ENCODE measurements at places on chromosomes 4 and X.

DNA sequence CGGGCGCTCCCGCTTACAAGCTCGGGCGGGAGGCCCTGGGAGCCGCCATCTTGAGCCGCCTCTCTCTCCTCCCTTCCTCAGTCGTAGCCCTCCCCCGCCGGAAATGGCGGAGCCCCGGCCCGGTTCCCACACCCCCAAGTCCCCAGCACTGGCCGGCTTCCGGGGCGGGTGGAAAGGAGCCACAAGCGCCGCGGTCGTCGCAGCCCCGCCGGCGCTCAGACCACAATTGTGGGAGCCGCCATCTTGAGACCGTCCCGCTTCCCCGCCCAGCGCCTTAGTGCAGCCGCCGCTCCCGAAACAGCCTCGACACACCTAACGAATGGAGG is 531 bp downstream of the HCFC1 start:
- DNase-seq = peak; percentile 33

GRCh38 chr4:15986907-15987306 is 23.9 kb upstream of the FGFBP2 start:
- DNase-seq = no peak

GRCh38 chrX:69228732-69229131 is 63.5 kb upstream of the PJA1 start:
- no peak for DNase-seq

DNA sequence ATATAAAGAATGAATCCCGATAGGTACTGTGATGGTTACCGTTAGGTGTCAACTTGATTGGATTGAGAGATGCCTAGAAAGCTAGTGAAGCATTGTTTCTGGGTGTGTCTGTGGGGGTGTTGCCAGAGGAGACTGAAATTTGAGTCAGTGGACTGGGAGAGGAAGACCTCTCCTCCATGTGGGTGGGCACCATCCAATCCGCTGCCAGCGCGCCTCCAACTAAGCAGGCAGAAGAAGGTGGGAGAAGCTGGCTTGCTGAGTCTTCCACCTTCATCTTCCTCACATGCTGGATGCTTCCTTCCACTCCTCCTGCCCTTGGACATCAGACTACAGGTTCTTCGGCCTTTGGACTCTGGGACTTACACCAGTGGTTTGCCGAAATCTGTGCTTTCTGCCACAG is 40.1 kb downstream of the WFS1 start:
- DNase-seq = no peak

DNA sequence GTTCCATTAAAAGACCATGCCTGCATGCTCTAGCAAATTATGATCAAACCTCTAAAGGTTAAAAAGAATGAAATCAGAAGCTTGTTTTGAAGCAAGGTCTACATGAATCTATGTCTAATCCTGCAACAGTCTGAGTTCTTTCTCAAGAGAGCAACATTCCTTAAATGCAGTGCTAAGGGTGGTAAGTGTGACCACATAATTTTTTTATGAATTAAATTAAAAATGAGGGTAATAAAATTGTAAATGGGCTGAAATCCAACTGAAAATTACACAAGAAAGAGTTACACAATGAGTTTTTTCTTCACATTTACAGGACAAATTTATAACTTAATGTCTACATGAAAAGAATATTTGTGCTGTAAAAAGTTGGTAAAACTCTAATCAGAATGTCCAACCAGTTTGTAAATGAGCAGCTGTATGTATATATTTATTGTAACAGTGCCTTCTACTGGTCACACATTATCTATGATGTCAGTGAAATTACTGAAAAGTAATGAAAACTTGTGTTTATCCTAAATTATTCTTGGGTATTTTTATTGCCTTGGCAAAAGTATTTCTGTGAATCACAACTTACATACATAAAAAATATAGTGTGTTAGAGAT is 336.3 kb upstream of the PITX2 start:
- DNase-seq = no peak

GRCh38 chr4:77450006-77450405 is 155.6 kb upstream of the CXCL13 start:
- no peak for DNase-seq

DNA sequence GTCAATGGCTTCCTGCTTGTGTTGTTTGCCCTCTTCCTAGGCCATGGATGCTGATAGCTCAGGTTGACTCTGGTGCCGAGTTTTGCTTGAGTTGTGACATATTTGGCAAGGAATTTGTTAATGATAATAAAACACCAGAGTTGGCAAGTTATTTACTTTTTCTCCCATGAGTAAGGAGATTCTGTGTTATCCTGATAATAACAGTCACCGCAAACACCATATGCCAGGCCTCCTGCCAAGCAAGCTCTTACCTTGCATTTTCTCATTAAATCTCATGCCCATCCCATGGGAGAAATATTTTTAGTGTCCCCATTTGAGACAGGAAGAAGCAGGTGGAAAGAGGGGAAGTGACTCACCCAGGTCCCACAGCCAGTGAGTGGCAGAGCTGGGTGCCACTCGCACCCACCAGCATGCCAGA is 67.4 kb upstream of the CLCN4 start:
- no peak for DNase-seq

- DNase-seq = no peak
Observed at GRCh38 chr4:67891645-67892044, 7.8 kb upstream of the TMPRSS11D start.

DNA sequence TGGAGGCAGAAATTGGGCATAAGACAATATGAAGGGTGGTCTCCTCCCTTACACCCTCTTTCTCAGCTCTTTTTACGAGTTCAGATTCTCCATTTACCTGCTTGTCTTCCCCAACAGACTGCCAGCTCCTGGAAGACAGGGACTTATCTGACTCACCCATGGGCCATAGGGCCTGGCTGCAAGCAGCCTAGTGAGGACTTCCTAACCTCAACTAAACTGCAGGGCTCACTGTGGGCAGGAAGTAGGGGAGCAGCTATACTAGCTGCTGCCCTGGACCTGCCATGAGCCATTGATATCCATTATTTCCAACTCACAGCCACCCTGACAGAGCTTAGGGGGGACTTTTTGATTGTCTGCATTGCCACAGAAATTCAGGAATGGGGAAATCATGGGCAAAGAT is 11.5 kb upstream of the ZNF718 start:
- no peak for DNase-seq

DNA sequence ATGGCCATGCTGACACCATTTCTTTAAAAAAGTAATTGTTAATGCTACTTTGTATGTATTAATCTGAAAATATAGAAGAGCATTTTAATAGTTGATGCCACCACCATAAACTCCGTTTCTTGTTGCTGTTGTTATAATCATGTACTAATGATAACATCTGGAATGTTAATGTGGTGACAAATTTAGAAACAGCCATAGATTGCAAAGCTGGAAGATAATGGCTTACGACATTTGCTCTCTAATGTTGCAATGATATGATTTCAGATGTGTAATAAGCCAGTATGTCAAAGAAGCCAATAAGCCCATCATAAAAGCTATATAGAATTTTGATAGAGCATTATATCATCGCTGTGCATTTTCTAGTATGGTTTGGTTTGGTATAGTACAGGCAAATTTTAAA is 579.4 kb upstream of the ZFP42 start:
- DNase-seq = no peak

DNA sequence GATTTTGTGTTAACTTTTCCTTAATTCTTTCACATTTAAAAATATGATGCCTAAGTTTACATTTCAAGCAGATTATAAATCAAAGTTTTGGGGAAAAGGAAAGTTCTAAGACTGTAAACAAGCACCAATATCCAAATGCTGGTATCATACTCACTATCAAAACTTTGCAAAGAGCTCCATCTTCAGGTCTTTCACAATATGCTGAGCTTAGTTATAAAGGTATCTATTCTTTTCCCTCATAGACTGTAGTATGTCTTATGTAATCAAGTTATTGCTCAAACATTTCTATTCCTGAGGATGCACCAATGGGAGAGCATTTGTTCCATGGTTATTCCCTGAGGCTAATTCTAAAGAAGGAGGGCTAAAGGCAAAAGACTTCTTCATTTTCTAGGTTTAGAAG is 207.9 kb upstream of the FAM241A start:
- DNase-seq = no peak

Measured in GM18507 (cell line).